Natural killer cell treated with Interleukin-12 subunit alpha and Interleukin-12 subunit beta and Interleukin-15 and Interleukin-18, amount 100 ng/mL, for 72 hours (primary cell): ENCODE measurements at places on chromosomes 4 and X. TPM values are rescaled to one million over a fixed set of nuclear protein-coding genes. Genes with fewer than 3 reads are reported as not detected.

The ENOPH1 gene
- 41.8 TPM for total RNA-seq

The GASK1B gene
- not detected for total RNA-seq

The TMPRSS11A gene
- total RNA-seq: not detected

The GPRASP2 gene
- total RNA-seq: not detected

The SYNPO2 gene
- total RNA-seq: 0.17 TPM

The MAGEA3 gene
- not detected for total RNA-seq

The MTMR8 gene
- 6.8 TPM for total RNA-seq

The MAP7D2 gene
- 0.17 TPM for total RNA-seq

- no peak for DNase-seq
- peaks cover 7% of the 10 kb centered on the region for H3K27me3 ChIP-seq
- H3K27ac ChIP-seq: no peak overlapping the region
- H3K36me3 ChIP-seq: no peaks in the 10 kb centered on the region
Observed at GRCh38 chr4:4765811-4766210, 93.7 kb upstream of the MSX1 start.

DNA sequence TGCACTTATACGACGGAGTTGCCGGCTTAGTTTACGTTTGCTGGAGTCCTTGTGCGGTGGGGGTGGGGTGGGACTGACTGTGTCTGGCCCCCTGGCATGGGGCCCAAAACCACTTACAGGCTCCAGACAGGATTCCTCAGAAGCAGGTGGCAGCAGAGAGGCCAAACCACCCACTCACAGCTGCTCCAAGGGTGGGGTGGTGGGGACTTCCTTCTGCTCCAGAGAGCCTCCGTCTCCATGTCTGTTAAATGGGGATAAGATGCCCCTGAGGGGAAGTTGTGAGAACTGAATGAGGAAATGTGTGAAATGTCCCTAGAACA is 36.7 kb downstream of the PSAPL1 start:
- no peak overlapping the region for H3K27ac ChIP-seq
- H3K4me1 ChIP-seq: no peaks in the 10 kb centered on the region
- peaks cover 13% of the 10 kb centered on the region for H3K27me3 ChIP-seq
- H3K36me3 ChIP-seq: no peaks in the 10 kb centered on the region
- no peak for DNase-seq

GRCh38 chrX:40131654-40132337 is 34.0 kb upstream of the BCOR start:
- H3K4me3 ChIP-seq: no peak overlapping the region
- no peaks in the 10 kb centered on the region for H3K27me3 ChIP-seq

DNA sequence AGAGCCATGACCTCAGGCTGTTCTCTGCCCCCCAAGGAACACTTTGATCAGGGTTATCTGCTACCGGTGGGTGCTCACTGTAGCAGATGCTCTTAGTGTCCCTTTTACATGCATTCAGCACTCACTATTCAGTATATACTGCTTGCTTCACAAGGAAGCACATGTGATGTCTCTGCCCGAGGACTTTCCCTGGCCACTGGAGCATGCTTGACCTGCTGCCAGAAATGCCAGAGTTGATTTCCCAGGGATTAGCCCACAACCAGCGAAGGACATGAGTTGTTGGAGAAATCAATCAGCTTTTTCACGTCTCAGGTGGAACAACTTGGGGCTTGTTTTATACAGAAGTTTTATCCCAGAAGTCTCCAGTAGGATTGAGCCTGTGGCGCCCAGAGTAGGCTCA is 51.2 kb upstream of the RPS6KA3 start:
- no peak for DNase-seq
- H3K36me3 ChIP-seq: no peaks in the 10 kb centered on the region
- peaks cover 12% of the 10 kb centered on the region for H3K4me1 ChIP-seq
- peaks cover 15% of the 10 kb centered on the region for H3K27me3 ChIP-seq

DNA sequence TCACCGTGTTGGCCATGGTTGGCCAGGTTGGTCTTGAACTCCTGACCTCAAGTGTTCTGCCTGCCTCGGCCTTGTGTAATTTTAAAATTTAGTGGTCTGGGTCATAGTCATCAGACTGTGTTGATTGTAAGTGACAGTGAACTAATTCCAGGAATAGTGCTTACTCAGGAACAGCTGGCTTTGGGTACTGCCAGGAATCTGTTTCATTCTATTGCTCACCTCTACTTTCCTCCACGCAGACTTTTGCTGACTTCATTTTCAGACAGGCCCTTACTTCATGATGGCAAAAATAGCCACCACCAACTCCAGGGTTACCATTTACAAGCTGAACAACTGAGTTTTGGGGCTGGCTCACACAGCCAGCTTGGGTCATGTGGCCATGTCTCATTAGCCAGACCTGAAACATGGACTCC is 54.6 kb downstream of the FNIP2 start:
- peaks cover 5% of the 10 kb centered on the region for H3K36me3 ChIP-seq
- peaks cover 3% of the 10 kb centered on the region for H3K27me3 ChIP-seq
- H3K4me3 ChIP-seq: peak overlapping the region; percentile 30
- no peak for DNase-seq
- peak overlapping the region; percentile 74 for H3K27ac ChIP-seq

DNA sequence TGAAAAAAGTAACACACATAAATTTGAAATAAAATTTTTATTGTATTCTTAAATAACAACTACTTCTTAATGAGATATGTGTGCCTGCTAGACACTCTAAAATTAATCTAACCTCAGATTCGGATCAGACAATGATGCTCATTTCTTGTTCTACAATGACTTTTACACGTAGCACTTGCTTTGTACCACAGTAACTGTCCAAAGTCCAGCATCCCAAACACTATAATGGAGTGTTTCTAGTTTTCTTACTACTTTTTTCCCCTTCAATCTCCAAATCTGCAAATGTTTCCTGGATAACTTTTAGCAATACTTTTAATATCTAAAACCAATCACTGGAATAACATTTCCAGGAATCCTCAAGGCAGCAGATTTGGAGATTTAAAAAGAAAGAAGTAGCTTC is 75.9 kb downstream of the ADGRA3 start:
- no peak overlapping the region for H3K4me3 ChIP-seq
- DNase-seq: no peak
- H3K4me1 ChIP-seq: peaks cover 9% of the 10 kb centered on the region
- H3K27ac ChIP-seq: no peak overlapping the region

GRCh38 chr4:4226606-4227438 is at the start of gene OTOP1:
Gene OTOP1 (minus strand): TSS chr4:4226929. CDS start chr4:4226864, 65 bp downstream.
- no peak within 1 kb of the TSS for H3K27ac ChIP-seq
- H3K4me1 ChIP-seq: peaks cover 12% of the 10 kb centered on the region
- H3K4me3 ChIP-seq: peak within 1 kb of the TSS; percentile 26
- H3K36me3 ChIP-seq: peaks cover 4% of the 10 kb centered on the region
- DNase-seq: no peak

DNA sequence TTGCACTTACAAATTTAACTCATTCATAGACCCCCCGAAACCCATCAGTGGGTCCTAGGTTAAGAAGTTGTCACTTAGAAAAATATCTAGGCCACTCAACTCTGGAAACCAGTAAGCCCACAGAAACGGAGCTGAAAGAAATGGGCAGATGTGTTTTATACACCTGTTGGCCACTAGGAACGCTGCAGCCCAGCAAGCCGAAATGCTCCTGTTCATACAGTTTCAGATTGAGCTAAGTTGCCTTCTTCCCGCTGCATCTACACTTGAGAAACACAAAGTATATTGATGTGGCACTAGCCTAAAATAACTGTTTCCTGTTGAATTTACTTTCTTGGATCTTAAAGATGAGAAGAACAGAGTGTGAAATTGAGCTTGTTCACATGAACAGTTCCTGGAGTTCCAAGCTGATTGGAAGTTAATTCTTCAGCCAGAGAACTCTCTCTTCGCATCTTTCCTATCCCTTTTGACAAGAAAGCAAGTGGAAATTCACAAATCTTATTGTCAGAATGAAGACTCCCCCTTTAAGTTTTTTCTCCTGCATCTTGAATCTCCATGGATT is 174.1 kb downstream of the RBMX2 start:
- H3K4me3 ChIP-seq: no peak overlapping the region
- H3K27ac ChIP-seq: no peak overlapping the region
- DNase-seq: no peak

GRCh38 chr4:146051223-146051622 is 112.6 kb upstream of the ZNF827 start:
- peaks cover 5% of the 10 kb centered on the region for H3K27me3 ChIP-seq
- no peaks in the 10 kb centered on the region for H3K4me1 ChIP-seq
- no peak for DNase-seq
- no peak overlapping the region for H3K4me3 ChIP-seq
- peaks cover 4% of the 10 kb centered on the region for H3K36me3 ChIP-seq

- peaks cover 43% of the 10 kb centered on the region for H3K27me3 ChIP-seq
- H3K4me1 ChIP-seq: no peaks in the 10 kb centered on the region
- no peak overlapping the region for H3K4me3 ChIP-seq
- H3K27ac ChIP-seq: no peak overlapping the region
Observed at GRCh38 chr4:42855779-42856178, 36.7 kb upstream of the GRXCR1 start.

DNA sequence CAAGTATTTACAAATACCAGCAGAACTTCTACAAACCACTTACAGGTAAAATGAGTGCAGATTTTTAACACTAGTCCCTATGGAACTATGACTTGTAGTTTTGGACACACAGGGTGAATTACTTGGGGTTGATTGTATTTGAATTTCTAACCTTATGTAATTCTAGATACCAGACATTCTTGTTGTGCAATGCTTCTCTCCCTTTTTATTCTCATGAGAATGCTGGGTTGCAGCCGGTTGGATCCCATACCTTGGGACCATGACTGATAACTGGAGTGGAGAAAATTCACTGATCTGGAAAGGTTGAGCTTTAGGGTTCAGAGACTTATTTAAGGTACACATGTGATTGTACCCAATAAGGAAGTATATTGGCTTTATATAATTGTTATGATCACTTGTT is 8.8 kb downstream of the TET2 start:
- no peak overlapping the region for H3K4me3 ChIP-seq
- H3K4me1 ChIP-seq: peaks cover 34% of the 10 kb centered on the region
- no peak for DNase-seq
- no peak overlapping the region for H3K27ac ChIP-seq
- H3K27me3 ChIP-seq: no peaks in the 10 kb centered on the region
- no peaks in the 10 kb centered on the region for H3K36me3 ChIP-seq

- peaks cover 5% of the 10 kb centered on the region for H3K36me3 ChIP-seq
- H3K4me3 ChIP-seq: no peak overlapping the region
- H3K27ac ChIP-seq: no peak overlapping the region
- DNase-seq: no peak
- no peaks in the 10 kb centered on the region for H3K4me1 ChIP-seq
Observed at GRCh38 chrX:147832707-147833348, 78.9 kb upstream of the FMR1 start.

- no peaks in the 10 kb centered on the region for H3K4me1 ChIP-seq
- DNase-seq: no peak
- no peak overlapping the region for H3K4me3 ChIP-seq
- H3K36me3 ChIP-seq: no peaks in the 10 kb centered on the region
- no peak overlapping the region for H3K27ac ChIP-seq
Observed at GRCh38 chr4:138902705-138903104, 112.9 kb upstream of the NOCT start.

DNA sequence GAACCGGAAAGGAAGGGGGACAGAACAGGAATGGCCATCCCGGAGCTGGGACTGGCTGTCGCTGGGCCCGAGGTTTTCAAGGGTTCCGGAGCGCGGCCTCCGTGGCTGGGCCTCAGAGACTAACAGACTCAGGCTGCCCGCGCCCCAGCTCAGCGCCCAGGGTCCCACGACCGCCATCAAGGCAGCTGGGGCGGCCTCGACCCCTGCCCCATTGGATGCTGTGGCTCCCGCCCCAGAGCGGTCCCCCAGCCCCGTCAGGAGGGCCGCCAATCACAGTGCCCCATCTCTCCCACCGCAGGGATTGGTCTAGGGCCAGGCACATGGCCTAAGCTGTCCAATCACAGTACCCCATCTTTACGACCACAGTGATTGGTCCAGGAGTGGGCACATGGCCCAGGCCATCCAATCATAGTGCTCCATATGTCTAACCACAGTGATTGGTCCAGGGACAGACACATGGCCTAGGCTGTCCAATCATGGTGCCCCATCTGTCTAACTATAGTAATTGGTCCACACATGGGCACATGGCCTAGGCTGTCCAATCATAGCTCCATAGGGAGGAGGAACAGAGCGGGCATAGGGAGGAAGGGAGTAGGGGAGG is 105.3 kb upstream of the NKX1-1 start:
- H3K27me3 ChIP-seq: peaks cover 6% of the 10 kb centered on the region
- DNase-seq: peak; percentile 37
- H3K27ac ChIP-seq: no peak overlapping the region
- H3K36me3 ChIP-seq: no peaks in the 10 kb centered on the region

DNA sequence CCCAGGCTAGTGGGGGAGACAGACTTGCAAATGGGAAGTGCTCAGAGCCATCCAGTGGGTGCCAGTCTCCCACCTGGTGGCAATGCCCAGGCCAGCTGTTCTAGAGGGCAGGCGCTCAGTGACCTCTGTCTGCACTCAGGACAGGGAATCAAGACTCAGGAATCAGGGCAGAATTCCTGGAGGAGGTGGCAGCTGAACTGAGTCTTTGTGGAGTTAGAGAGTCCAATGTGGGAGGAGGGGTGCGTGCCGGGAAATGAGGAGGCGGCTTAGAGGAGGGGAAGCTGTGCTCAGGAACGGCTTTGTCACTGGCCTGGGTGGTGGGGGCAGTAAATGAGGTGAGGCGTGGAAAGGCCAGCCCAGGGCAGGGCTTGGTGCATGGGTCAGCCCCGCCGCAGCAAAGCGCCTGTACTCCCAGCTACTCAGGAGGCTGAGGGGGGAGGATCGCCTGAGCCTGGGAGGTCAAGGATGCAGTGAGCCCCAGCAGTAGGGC is 31.3 kb upstream of the SORCS2 start:
- no peak overlapping the region for H3K27ac ChIP-seq
- DNase-seq: no peak
- no peak overlapping the region for H3K4me3 ChIP-seq
- H3K27me3 ChIP-seq: peaks cover 18% of the 10 kb centered on the region
- H3K4me1 ChIP-seq: no peaks in the 10 kb centered on the region

- H3K4me3 ChIP-seq: no peak overlapping the region
- no peaks in the 10 kb centered on the region for H3K27me3 ChIP-seq
- no peak for DNase-seq
- H3K4me1 ChIP-seq: no peaks in the 10 kb centered on the region
Observed at GRCh38 chrX:113300580-113300979, 459.9 kb upstream of the AMOT start.

DNA sequence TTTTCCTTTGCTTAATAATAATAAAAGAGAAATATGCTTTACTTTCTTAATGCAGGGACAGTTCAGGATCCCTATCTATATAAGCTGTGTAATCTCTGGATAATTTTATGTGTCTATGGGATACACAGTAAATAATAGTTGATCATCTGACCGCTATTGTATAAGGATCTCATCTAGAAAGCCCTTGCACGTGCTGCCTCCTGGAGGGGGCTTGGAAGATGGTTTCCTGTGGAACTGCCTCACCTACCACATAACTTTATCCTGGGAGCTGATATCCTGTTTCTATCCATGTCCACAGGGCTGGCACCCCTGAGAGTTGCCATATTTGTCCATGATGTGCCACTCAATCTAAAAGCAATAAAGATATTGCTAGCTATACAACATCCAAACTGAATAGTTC is 139.3 kb upstream of the FRMPD4 start:
- no peaks in the 10 kb centered on the region for H3K4me1 ChIP-seq
- no peak overlapping the region for H3K4me3 ChIP-seq
- no peaks in the 10 kb centered on the region for H3K36me3 ChIP-seq
- no peak overlapping the region for H3K27ac ChIP-seq
